ENCODE measurements at places on chromosomes 4 and X. TPM values are rescaled to one million over a fixed set of nuclear protein-coding genes. Genes with fewer than 3 reads are reported as not detected.

The MAGEA12 gene
- total RNA-seq = 0.29 TPM

The ZNF827 gene
- total RNA-seq = 2.8 TPM

The USP17L30 gene
- total RNA-seq = not detected

The FAM9C gene
- total RNA-seq = not detected

The DOCK11 gene
- 7.0 TPM for total RNA-seq

The HERC5 gene
- total RNA-seq = 4.0 TPM

The S100G gene
- total RNA-seq = not detected

The DIPK2B gene
- not detected for total RNA-seq

The TEX11 gene
- total RNA-seq = not detected
